ENCODE measurements at places on chromosomes 7 and 10.
A peak's percentile ranks its signal among the peaks of the same experiment; 100 is the strongest.

- DNase-seq = peak; percentile 58
Measured at GRCh38 chr10:86400705-86401587, 34.4 kb upstream of the GRID1 start.

GRCh38 chr7:158275711-158276413 lies 311.8 kb downstream of the PTPRN2 start:
- no peak for DNase-seq

DNA sequence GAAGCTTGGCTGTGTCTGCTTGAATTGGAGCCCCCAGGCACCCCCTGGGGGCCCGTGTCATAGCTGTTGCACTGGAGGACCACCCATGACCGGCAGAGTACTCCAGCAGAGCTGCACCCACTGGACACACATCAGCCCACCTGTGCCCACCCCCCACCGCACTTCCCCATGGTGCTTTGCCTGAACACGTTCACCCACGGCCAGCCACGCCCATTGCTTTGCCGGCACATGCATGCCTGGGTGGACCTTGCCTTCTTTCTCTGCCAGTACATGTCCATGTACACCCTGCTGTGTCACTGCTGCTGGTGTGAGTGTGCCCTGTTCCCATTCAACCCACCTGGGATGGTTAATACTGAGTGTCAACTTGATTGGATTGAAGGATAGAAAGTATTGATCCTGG lies 88.7 kb downstream of the SAMD9 start:
- DNase-seq = no peak

- DNase-seq = no peak
Measured at GRCh38 chr10:97774811-97775294, 3.1 kb upstream of the SFRP5 start.

Measured in activated CD4-positive, CD25-positive, alpha-beta regulatory T cell treated with anti-CD3 and anti-CD28 coated beads, Interleukin-2, amount 50 U/mL, for 16 hours (primary cell).